Activated T-helper 1 cell treated with anti-CD3 and anti-CD28 coated beads, Interleukin-12 subunit alpha, Interleukin-12 subunit beta, Interleukin-2, Interleukin-4 antibody, amounts not matched to agents 30 ng/mL and 10 ng/mL and 1 ng/mL, durations not matched to agents 14 hours and 24 hours and 36 hours (primary cell): ENCODE measurements at places on chromosomes 5 and 9.
A peak's percentile ranks its signal among the peaks of the same experiment; 100 is the strongest.

GRCh38 chr5:172410662-172411483 is 43.5 kb downstream of the SH3PXD2B start:
- no peak for DNase-seq

GRCh38 chr9:32378496-32378895 is 5.9 kb upstream of the ACO1 start:
- DNase-seq, result peak; percentile 45

DNA sequence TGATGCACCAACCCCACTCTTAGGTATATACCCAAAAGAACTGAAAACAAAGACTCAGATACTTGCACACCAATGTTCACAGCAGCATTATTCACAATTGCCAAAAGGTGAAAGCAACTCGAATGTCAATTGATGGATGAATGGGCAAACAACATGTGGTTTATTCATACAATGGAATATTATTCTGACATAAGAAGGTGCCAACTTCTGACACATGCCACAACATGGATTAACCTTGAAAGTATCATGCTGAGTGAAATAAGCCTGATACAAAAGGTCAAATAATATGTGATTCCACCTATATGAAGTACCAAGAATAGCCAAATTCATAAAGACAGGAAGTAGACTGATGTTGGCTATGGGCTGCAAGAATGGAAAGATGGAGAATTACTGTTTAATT is 35.0 kb downstream of the CTNND2 start:
- no peak for DNase-seq

- DNase-seq, result no peak
Measured at GRCh38 chr9:91148306-91148705, 213.4 kb downstream of the AUH start.

GRCh38 chr9:91758491-91758981 is 191.5 kb downstream of the ROR2 start:
- DNase-seq, result peak; percentile 12

DNA sequence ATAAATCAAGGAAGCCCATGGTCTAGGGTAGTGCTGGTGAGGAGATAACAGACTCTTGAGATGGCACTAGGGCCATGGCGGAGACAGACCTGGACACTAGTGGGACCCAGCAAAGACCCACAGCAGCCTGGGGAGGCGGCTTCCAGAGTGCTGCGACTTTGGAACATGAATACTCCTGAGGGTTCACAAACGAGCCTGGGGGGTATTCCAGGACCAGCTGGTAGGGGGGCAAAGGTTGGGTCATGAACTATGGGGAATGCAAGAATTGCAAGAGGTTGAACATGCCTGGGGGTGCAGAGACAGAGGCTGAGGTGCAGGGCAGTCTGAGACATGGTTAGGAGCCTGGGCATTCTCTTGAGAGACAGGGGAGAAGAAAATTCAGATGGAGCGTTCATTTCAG is 43.8 kb upstream of the SPTLC1 start:
- no peak for DNase-seq

DNA sequence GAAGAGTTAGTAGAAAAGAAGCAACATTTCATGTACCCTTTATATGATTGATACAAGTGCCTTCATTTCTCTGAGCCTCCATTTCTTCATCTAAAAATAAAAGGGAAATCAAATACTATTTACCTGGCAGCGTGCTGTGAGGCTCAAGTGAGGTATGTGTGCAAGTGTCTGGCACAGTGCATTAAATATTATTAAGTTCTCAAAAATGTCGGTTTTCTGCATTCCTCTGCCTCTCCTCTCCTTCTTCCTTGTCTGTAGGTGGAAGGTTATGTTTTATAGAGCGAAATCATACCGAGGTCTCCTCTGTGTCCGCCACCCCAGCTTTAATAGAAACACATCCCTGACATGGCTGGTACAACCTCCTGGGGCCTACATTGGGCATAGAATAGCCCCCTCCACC is 93.0 kb downstream of the FGF18 start:
- no peak for DNase-seq

- DNase-seq, result no peak
Measured at GRCh38 chr9:1049641-1050040, 516 bp upstream of the DMRT2 start.

DNA sequence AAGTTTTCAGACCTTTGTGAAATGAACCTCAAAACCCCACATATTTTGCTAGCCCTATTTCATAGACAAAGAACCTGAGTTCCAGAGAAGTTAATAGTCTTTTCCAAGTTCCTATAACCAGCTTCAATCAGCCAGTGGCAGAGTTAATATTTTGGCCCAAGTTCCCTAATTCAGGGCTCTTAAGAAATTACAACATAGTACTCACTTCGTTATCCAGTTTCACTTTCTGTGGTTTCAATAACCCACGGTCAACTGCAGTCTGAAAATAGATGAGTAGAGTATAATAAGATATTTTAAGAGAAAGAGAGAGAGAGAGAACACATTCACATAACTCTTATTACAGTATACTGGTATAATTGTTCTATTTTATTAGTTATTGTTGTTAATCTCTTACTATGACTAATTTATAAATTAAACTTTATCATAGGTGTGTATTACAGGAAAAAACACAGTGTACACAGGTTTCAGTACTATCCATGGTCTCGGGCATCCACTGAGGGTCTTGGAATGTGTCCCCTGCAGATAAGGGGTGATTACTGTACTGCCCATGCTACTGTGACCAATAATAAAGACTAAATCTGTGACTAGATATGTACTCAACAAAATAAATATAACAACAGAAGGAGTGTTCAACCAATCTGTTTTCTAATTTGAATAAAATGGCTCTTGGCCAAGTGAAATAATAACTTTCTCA is 9.3 kb upstream of the MYOT start:
- no peak for DNase-seq

DNA sequence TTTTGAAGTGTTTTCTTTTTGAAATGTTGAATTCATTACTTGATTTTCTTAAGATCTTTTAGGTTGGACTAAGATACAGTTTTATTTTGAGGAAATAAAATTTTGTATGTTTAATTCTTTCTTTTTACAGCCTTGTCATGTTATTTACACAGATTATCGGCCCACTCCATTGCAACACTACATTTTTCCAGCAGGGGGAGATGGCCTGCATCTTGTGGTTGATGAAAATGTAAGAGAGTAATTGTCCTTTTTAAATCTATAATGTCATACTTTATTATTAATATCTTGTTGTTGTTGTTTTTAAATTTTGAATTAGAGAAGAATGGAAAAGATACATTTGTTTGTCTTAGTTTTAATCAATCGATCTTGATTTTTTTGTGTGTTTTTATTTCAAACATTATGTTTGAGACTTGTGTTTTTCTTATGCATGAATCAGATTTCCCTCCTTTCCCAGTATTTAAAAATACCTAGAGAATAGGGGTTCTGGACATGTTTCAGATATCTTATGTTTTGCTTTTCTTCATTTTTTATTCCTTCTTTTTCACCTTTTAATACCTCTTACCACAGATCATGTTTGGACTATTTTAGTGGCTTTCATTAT is 36.7 kb downstream of the MTREX start:
- peak; percentile 37 for DNase-seq

DNA sequence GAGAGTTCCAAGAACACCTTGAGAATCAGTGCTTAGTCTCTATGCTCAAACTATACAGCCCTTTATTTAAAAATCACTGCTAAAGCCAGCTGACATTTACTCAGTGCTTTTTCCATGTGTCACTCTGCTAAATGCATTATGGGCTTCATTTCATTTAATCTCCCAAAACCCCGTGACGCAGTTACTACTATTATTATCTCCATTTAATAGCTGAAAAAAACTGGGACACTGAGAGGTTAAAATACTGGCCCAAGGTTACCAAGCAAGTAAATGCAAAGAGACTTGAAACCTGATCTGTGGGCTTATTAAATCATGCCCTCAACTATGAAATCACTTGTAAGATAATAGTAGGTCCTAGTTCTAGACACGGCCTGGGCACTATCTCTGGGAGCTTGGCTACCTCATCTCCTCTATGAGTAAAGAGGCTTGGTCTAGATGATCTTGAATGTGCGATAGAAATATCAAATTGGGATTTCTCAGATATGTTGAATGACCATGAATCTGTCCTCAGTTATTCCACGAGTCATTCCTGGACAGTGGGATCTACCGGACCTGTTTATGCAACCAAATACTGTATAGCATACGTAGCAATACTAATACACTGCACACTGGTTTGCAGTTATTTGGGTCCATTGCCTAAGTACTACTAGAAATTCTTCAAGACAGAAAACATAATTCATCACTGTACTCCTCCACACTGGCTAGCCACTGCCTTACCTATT is 32.3 kb downstream of the MARCHF11 start:
- DNase-seq, result no peak
